ENCODE measurements at places on chromosomes 3 and 15.

GRCh38 chr3:46442576-46443530 lies 21.9 kb downstream of the LTF start:
- peak; percentile 65 for DNase-seq

- DNase-seq: no peak
Observed at GRCh38 chr3:31732548-31732947, 199.8 kb downstream of the STT3B start.

DNA sequence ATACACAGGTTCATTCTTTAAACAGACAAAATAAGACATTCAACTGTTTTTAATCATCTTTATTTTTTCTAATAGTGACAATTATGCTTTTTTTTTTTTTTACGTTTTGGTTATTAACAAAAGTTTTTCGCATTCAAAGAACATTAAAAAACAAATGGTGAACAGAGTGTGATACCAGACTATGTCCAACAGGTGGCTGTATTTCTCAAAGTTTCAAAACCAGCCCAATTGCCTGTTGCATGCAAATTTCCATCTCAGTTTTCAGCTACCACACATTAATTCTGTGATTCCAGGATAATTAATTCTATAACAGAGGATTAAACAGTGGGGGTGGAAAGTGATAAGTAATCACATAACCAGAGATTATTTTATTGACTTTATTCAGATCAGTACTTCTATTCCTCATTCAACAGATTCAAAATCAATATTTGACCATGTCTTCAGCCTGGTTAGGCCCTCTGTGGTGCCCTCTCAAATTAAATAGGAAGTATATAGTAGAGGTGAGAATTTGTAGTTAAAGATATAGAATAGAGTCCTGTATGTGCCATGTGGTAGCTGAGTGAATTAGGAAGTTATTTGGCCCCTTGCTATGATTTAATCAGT lies 122.2 kb upstream of the DCBLD2 start:
- DNase-seq: peak; percentile 65

- peak; percentile 43 for DNase-seq
Observed at GRCh38 chr3:115062412-115062956, 84.6 kb downstream of the ZBTB20 start.

DNA sequence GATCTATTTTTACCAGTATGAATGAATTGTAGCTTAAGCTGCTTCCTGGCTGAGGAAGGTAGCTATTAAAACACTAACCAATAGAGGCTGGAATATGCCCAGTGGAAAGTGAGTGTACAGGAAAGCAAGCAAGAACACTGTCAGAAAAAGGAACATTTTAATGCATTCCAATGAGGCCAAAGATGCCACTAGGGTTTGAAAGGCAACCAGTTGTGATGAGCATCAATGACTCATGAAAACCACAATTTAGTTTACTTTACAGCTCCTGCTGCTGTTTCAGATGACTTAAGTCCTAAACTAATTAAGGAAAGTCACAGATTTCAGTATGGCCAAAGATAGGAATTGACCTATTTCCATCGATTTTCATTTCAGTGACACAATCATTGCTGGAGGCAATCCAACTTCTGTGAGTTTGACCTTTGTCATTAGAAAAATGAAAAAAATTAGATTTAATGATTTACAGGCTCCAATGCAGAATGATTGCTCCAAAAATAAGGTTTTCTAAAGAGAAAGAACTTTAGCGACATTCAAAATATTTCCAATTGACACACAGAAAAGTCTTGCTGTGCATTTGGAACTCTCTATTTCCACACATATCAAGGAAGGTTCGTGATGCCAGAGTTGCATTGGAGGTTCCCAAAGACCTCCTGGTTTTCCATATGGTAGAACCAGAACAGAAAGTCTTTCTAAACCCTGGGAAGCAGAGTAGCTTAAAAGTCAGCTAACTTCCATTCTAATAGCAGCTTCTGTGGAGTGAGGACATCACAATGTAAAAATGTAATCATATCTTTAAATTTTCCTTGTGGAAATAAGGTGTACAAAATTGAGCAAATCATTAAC lies 103.0 kb downstream of the SUCNR1 start:
- peak; percentile 95 for DNase-seq

GRCh38 chr3:134601539-134602439 lies 49.0 kb downstream of the KY start:
- peak; percentile 82 for DNase-seq

DNA sequence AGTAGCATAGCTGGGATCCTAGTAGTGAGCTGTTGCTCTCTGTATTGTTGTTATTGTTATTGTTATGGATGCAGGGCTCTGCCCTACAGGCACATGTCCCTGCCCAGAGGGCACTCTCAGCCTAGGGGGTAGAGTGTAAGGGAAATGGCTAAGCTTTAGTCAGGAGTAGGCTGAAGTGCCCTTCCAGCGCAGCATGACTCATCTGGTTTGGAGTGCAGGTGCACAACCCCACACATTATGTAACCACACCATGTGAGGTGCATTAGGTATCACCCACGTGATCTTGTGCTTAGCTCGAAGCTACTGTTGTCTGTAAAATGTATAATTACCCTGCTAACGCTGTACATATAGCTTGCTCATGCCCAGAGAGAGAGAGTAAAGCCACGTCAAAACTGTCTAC lies 48.3 kb upstream of the TIPARP start:
- no peak for DNase-seq

DNA sequence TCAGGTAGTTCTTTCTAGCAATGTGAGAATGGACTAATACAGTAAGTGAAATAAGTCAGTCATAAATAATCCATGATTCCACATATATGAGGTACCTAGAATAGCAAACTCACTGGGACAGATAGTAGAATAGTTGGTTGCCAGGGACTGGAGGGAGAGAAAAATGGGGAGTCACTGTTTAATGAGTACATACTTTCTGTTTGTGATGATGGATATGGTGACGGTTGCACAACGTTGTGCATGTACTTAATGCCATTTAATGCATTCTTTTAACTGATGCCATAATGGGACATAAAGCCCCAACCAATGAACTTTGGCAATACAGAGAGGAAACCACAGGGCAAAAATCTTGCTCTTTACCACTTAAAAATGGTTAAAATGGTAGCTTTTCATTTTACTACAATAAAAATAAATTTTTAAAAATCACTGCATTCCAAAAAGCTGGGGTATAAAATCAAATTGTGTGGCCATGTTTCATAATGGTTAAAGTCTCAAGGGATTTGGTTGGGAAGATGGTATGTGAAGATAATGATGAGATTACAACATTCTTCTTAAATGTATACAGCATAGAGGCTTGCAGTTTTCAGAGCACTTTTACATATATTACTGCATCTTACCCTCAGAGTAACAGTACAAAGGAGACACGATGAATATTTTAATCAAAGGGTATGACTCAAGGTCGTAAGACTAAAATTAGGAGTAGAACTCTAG lies 45.2 kb downstream of the ADAM10 start:
- no peak for DNase-seq

DNA sequence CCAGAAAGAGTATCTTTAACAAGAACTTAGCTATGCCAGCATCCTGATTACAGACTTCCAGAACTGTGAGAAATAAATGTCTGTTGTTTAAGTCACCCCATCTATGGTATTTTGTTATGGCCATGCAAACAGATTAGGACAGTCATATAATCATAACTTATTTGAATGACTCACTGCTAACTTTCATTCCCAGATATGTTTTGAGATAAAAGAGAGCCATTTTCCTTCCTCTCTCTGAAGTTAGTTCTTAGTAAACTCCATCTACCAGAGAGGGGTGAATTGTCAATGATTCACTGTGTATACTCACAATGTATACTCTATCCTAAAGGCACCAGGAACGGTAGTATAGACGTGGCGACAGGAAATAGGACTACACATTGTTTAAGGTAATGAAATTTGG lies 179.4 kb upstream of the DPH6 start:
- peak; percentile 35 for DNase-seq

- DNase-seq: peak; percentile 41
Observed at GRCh38 chr15:32829436-32829835, 111.6 kb downstream of the GREM1 start.

- DNase-seq: no peak
Observed at GRCh38 chr3:1609416-1609815, 489.2 kb upstream of the CNTN4 start.

GRCh38 chr15:68028888-68029207 lies 25.3 kb upstream of the PIAS1 start:
- DNase-seq: no peak

DNA sequence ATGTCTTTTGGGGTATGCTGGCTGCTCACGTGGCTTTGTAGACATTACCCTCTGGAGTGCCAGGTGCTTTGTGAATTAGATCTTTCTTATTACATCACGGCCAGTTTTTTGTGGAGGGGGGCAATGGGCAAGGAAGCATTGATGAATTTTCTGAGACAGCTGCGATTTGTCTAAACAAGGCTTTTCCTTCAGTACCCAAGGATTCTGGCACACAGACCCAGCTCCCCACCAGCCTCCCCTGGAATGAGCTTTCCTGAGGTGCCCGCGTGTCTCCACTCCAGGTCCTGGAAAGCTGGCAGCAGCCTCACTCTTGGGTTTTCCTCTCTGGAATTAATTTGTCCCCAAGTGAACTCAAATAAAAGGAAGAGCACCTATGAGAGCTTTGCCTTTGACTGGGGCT lies 157.6 kb upstream of the CTDSPL start:
- no peak for DNase-seq

DNA sequence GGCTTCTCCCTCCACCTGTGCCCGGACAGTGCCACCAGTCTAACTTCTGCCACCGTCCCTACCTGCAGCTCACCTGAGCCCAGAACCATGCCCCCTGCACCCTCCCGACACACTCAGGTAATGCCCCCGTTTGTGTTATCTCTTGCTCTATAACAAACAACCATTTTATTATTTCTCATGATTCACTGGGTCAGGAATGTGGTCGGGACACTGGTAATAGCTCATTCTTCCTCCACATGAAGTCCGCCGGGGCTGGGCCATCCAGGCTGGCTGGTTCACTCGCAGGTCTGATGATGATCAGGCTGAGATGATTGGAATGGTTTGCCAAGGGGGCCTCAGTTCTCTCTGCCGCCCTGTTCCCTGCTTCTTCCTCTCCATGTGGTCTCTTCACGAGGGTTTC lies 20.3 kb upstream of the NR2E3 start:
- peak; percentile 35 for DNase-seq

DNA sequence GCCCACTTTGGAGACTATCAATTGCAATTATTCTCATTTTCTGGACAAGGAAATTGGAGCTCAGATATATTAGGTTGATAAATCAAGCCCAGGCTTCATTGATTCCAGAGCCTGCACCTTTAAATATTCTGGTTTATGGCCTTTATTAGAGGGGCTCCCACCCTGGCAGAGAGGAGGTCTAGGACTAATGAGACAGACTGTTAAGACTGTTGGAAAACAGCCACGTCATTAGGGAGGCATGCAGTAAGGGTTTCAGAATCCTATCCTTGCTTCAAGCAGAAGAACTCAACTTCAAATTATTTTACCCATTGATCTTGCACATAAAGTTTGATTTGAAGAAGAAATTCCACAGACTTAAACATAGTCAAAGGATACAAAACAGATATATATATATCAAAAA lies 33.8 kb upstream of the KCNH8 start:
- no peak for DNase-seq

DNA sequence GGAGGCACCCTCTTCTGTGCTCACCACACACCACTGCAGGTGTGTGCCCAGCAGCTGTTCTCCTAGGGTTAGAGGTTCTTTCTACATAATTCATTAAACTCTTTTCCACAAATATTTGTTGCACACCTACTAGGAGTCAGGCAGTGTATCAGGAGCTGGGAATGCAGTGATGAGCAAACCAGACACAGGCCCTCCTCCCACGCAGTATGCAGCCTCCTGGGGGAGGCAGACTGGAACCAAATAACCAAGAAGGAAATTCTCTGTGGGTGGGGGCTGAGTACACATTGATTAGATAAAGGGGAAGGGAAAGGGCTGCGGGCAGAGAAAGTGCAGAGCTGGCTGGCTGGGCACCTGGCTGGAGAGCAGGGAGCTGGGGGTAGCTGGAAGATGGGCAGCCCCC lies 18.5 kb upstream of the C3orf22 start:
- no peak for DNase-seq

DNA sequence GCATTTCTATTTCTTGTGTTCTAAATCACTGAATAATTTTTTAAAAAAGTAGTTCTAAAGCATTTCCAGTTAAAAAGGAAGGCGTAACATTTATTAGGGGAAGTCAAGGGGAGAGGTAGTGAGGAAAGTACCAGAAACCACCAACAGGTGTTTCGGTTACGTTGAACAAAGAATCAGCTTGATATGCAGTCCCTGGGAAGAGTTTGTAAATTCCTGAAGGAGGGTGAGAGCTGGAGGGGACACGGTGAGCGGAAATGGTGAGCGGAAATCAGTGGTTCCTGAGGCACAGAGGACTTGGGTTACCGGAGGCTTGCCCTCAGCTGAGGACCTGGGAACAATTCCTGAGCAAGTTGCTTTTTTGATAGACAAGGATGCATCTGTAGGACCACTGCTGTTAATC lies 17.8 kb downstream of the MAP2K1 start:
- no peak for DNase-seq

DNA sequence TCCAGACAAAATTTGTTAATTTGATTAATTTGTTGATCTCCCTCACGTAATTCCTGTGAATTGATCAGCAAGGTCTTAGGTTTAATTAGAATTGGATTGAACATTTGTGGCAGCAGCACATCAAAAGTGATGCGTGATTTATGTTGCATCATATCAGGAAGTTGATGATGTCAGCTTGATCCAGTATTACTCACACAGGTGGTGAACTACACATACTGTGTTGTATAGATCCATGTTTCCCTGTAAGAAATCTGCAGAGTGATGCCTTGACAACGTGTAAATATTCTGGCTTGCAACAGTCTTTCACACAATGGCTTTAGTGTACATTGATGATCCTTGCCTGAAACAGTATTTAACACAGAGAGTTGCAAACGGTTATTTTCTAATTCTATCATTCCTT lies 200.4 kb downstream of the ADAMTSL3 start:
- no peak for DNase-seq

All from foreskin fibroblast (primary cell).